ENCODE measurements at places on chromosomes 1 and 21.
A peak's percentile ranks its signal among the peaks of the same experiment; 100 is the strongest.

- no peak for DNase-seq
These were observed 30.3 kb downstream of the RSPH1 start for GRCh38 chr21:42465803-42466127.

- no peak for DNase-seq
These were observed 6.9 kb upstream of the PLA2G2D start for GRCh38 chr1:20126041-20126805.

DNA sequence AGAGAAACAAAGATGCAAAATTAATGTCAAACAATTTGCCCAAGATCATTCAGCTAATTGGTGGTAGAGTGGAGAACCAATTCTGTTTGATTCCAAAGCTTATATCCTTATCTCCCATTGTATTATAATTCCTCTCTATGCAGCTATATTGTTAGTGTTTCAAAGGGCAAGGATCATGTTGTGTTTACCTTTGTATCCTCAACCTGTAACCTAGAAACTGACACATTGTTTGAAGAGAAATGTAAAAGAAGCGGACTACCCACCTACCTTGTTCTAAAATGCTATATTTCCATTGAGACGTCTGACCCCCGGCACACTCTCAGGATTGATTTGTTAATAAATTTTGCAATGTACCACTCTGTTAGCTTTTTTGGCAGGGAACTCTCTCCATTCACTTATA, 9.3 kb downstream of the RAVER2 start:
- no peak for DNase-seq

GRCh38 chr1:226655251-226656163, 83.6 kb downstream of the ITPKB start:
- no peak for DNase-seq

DNA sequence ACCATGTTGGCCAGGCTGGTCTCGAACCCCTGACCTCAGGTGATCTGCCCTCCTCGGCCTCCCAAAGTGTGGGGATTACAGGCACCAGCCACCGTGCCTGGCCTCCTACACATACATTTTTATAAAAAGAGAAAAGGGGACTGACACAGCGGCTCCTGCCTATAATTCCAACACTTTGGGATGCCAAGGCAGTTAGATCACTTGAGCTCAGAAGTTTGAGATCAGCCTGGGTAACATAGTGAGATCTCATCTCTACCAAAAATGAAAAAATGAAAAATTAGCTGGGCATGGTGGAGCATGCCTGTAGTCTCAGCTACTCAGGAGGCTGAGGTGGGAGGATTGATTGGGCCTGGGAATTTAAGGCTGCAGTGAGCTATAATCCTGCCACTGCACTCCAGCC, 23.4 kb downstream of the ZNF281 start:
- no peak for DNase-seq

GRCh38 chr21:45383111-45383614, 21.8 kb upstream of the COL18A1 start:
- DNase-seq: no peak

- no peak for DNase-seq
These were observed 75.0 kb downstream of the DESI2 start for GRCh38 chr1:244727871-244728474.

- no peak for DNase-seq
These were observed 10.4 kb upstream of the ZNF669 start for GRCh38 chr1:247114351-247115140.

DNA sequence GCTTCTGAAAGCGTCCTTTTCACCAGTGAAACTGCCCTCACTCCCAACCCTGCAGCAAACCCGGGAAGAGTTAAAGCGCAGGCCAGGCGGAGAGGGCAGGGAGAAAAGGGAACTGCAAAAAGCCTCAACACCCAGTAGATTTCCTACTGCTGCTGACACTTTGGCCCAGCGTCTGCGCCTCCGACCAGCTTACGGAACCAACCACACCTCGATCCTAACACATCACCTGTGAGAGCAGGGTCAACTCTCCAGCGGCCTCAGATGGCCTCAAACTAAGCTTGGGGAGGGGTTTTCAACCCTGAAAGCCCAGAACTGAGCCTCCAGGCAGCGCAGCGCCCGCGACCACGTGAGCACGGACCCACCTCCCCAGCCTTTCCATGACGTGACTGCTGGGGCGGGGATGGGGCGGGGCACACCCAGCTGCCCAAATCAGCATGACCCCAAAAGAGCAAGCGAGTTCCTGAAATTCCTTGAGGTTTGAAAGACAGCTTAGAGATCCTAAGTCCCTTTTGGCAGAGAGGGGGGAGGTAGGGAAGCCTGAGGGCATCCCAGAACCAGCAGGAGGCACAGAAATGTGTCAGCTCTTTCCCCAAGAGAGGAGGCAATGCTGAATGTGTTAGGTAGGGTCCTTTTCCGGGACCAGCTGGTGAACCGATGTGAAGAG, 59.1 kb downstream of the ITPKB start:
- DNase-seq: peak; percentile 69

Data from thymus (tissue), 14 donors.